ENCODE measurements at places on chromosomes 3 and 15.

DNA sequence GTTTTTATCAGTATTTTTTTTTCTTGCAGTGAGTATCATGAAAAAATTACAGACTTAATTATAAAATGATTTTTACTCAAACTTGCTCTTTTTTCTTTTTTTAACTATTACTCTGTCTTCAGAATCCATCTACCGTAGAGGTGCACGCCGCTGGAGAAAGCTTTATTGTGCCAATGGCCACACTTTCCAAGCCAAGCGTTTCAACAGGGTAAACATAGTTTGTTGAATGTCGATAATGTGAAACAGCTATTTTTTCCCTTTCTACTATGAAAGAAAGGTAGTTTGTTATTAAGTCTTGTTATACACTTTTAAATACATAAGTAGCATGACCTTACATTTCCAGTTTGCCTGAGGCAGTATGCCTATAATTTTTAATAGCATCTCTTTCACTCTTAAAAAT, 45.6 kb downstream of the PRKCI start:
- no peak for DNase-seq

DNA sequence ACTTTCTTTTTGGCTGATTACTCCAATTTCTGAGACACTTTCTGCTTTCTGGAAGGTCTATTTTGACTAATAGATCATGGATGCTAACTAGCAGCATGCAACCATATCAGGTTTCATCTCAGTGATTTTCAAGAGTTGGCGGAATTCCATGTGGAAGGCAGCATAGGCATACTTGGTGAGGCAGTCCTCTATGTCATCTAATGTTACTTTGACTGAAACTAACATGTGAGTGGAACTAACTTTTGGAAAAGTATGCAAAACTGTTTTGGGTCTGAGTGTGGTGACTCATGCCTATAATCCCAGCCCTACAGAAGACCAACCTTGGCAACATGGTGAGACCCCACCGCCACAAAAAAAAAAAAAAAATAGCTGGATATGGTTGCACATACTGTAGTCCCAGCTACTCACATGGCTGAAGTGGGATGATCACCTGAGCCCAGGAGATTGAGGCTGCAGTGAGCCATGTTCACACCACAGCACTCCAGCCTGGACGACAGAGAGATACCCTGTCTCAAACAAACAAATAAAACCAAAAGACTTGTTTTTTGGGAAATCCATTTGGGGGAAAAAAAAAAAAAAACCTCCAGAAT, 1033.7 kb downstream of the ROBO1 start:
- DNase-seq, result peak; percentile 46

GRCh38 chr3:3800685-3801493, 1.7 kb downstream of the LRRN1 start:
- DNase-seq, result no peak

DNA sequence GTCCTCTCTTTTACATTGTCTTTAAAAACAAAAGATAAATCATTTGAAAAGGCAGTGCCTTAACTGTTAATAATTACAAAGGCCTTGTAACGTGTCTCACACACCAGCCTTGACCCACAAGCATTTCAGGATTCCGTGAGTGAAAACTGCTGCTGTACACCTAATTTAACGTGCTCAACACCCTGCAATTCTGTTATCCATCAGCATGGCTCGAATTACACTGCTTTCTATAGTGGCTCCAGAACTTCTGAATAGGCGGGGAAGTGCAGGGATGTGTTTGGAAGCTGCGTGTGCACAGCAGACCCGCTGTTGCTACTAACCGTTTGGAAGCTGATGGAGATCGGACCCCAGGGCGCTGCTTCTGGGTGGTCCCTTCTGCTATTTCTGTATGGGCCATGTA, 9.9 kb upstream of the ETFA start:
- DNase-seq, result no peak

DNA sequence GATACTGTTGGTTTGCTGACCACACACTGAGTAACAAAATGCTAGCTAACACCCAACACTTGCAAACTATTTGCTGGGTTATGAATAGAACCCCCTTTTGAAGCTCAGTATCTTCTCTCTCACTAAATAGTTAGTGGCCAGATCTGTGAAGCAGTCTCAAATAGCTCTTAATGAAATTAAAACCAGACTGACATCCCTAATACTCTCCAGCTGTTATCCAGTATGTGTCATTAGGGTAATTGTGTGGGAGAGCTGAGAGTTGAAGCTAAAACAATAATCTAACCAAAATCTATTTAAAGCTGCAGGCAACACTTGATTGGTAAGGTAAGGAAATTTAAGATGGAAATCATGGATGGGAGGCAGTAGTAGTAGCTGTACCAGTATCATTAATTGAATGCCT, 110.4 kb upstream of the RORA start:
- DNase-seq, result no peak

GRCh38 chr3:96012939-96013338, 801.5 kb upstream of the EPHA6 start:
- no peak for DNase-seq

- no peak for DNase-seq
Observed at GRCh38 chr3:139311557-139311956, 32.3 kb upstream of the MRPS22 start.

- DNase-seq, result no peak
Observed at GRCh38 chr3:188824566-188824965, 347.2 kb upstream of the TPRG1 start.

- no peak for DNase-seq
Observed at GRCh38 chr15:62208884-62209283, 43.8 kb upstream of the C2CD4B start.

GRCh38 chr3:17047162-17047561, 162.4 kb downstream of the PLCL2 start:
- DNase-seq, result no peak

GRCh38 chr3:115040673-115041286, 106.3 kb downstream of the ZBTB20 start:
- peak; percentile 19 for DNase-seq

- no peak for DNase-seq
Observed at GRCh38 chr15:68593341-68593740, 14.5 kb downstream of the CORO2B start.

DNA sequence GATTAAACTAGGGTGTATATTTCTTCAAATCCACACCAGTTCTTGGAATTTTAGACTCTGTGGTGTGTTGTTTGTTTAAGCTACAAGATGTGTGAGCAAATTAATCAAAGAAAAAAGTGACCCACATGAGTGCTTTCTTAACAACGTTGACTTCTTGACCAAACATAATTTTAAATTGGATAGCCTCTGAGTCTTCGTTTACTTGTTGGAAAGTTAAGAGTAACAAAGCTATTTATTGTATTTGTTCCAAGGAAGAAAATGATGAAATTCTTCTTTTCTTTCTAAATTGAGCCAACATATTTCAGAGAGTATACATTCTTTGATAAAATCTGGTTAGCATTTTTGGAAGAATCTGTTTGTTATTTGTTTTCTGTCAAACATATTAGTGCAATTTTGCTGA, 99.9 kb upstream of the IGSF10 start:
- no peak for DNase-seq

DNA sequence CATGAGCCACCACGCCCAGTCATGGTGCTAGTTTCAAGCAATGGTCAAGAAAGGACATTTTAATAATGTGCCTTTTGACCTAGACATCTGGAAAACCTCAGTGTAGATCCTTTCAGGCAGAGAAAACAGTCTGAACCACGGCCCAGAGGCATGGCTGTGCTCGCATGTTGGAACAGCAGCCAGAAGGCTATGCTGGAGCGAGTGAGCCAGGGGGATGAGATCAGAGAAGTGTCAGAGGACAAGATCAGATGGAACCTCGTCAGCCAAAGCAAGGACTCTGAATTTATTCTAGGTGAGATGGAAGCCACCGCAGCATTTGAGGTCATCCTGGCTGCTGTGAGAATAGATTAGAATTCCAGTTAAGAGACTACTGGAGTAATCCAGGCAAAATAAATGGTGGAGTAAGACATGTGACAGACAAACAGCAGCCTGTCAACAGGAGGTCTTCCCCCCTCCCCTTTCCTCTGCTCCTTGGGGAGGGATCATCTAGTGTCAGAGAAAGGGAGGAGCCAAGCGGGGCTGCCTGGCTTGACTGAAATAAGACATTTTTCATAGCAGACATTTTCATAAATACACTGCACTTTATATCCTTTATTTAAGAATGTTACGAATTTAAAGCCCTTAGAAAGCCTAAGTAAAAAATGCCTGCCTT, 40.4 kb upstream of the ACKR4 start:
- no peak for DNase-seq

DNA sequence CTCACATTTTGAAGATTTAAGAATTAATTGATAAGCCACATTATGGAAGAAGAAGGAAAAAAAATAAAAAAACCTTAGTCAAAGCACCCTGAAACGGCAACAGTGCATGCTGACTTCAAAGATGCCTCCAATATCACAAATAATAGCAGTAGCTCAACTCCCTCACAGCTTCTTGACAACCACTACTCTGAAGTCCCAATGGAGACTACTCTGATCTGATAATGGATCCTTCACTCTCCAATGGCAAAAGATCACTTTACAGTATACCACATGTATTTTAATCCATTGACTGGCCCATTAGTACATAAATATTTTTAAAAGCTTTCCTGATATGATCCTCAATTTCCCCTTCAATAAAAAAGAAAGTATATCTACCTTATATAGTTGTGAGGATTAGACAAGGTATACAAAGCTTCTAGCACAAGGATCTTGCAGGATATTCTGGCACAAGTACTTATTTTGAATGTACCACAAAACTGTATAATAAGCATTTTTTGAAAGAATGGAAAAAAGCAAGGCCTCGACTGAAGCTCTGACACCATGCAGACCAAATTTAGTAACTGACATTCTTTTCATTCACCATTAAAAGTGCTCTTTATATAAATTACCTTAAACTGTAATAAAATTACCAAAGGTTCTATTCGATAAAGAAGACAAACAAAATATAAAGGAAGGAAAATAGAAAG, 91.9 kb downstream of the PEAK1 start:
- DNase-seq, result no peak

DNA sequence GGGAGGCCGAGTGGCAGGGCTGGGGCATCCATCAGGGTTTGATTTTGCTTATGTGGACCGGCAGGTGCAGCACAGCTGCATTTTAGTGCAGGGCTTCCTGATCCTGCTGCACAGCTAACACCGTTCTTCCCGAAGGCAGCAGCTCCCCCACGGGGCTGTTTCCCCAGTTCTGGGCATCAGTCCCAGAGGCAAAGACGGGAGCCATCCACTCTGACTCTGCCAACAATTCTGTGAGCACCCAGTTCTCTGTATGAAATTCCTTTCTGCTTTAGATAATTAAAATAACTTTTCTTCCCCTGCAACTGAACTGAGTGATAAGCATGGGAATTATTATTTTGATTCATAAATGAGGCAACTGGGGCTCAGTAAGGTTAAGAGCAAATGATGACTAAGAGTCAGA, 262.9 kb upstream of the ATP10A start:
- peak; percentile 30 for DNase-seq

DNA sequence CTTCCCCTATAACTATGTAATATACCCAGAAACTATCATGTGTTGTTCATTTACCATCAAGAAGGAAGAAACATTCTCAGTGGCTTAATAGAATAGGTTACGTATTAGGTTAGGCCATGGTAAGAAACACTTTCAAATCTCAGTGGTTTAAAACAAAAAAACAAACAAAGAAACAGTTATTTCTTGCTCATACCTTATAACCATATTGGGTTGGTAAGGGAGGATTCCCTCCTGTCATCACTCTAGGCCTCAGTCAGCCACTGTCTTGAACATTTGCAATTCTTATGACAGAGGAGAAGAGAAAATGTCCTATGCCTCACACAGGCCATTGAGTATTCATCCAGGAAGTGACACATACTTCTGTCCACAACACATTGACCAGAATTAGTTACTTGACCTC, 727.7 kb upstream of the NECTIN3 start:
- no peak for DNase-seq

GRCh38 chr3:152208439-152208838, 60.3 kb upstream of the MBNL1 start:
- DNase-seq, result no peak

DNA sequence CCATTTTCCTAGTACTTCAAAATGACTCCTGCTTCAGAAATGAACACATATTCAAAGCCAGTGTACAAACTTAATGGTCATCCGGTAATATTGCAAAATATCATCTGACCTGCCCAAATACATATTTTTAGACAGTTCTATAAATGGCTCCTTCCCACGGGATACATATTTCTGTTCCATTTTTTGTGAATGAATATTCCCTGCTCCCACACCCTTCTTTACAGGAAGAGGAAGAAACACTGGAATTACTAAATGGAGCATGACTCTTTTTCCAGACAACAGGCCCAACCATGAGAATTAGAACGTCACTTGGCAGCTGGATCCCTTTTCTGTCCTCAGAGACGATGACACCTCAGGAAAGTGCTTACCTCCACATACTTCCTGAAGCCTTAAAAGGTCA, 38.0 kb upstream of the CBLB start:
- peak; percentile 2 for DNase-seq

DNA sequence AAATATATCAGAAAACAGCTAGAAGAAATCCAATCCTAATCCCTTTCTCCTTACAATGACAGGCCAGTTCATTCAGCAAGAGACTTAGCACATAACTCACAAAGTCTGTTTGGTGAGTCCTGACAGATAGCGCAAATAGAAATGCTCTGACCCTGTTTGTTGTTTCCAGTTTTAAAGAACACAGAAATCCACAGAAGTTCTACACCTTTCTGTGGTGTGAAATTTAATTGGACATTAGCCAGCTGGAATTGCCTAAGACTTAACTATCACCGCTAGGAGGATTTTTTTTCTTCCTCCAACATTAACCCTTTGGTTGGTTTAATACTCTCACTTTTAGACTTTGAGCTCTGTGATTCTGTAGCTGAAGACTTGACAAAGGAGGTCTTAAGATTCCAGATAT, 30.8 kb downstream of the HDC start:
- no peak for DNase-seq

DNA sequence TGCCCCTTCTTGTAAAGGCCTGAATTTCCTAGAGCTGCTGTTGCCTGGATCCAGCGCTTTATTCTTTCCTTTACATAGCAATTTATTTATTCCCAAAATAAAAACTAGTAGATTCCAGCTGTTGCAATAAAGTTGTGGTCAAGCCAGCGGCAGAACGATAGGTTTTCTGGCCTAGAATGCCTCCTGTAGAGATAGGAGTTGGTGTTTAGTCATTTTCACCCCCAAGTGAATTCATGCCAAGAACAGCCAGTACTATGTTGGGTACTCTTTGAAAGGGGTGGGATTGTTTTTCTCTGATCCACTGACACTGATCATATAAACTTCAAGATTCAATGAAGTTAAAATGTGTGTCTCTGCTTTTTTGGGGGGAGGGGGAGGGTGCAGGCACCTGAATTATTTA, 69.7 kb downstream of the KLHL25 start:
- no peak for DNase-seq

GRCh38 chr3:47663630-47664240, 85.1 kb upstream of the CSPG5 start:
- DNase-seq, result no peak

DNA sequence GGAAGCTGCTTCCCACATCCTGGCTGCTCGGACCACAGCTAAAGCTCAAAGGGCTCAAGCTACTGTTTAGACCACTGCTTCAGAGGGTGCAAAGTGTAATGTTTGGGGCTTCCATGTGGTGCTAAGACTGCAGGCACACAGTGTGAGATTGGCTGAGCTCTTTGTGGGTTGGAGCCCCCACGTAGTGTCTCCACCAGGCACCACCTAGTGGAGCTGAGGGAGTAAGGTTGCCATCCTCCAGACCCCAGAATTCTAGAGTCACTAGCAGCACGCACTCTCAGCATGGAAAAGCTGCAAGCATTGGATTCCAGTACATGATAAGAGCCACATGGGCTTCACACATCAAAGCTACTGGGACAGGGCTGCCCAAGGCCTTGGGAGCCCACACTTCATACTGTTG, 9.3 kb downstream of the MKRN3 start:
- no peak for DNase-seq

GRCh38 chr15:48888191-48888590, 10.3 kb downstream of the EID1 start:
- DNase-seq, result no peak

Measured in MG63 (cell line).